Skeletal muscle tissue (tissue), 5 donors: ENCODE measurements at places on chromosomes 5 and 9. TPM values are rescaled to one million over a fixed set of nuclear protein-coding genes. Genes with fewer than 3 reads are reported as not detected.

The SLC25A48 gene
- 0.52 TPM for total RNA-seq

The SPINK7 gene
- not detected for total RNA-seq

The SPATA31C1 gene
- not detected for total RNA-seq

The TCF7 gene
- total RNA-seq, result 0.52 TPM

The PDE6A gene
- total RNA-seq, result not detected

The SLC6A19 gene
- under 0.01 TPM for total RNA-seq

The SERINC5 gene
- total RNA-seq, result 21.4 TPM

The TMEM252 gene
- not detected for total RNA-seq

The VCAN gene
- total RNA-seq, result 254 TPM

The DEPDC1B gene
- total RNA-seq, result 3.1 TPM

The CHSY3 gene
- total RNA-seq, result 12.5 TPM

The CBY3 gene
- total RNA-seq, result not detected

The SH2D3C gene
- 15.1 TPM for total RNA-seq

The ANKS6 gene
- 5.2 TPM for total RNA-seq
